Right renal pelvis (tissue), 4 donors: ENCODE measurements at places on chromosomes 7 and 10. TPM values are rescaled to one million over a fixed set of nuclear protein-coding genes. Genes with fewer than 3 reads are reported as not detected.

FAM24B gene
- polyA plus RNA-seq = 5.1 TPM

RNF148 gene
- not detected for polyA plus RNA-seq

FGFBP3 gene
- 3.9 TPM for polyA plus RNA-seq

GRID1 gene
- 2.1 TPM for polyA plus RNA-seq

H2BK1 gene
- polyA plus RNA-seq = not detected

ZYX gene
- polyA plus RNA-seq = 120 TPM

SPDYE9 gene
- 0.18 TPM for polyA plus RNA-seq

NACAD gene
- 9.6 TPM for polyA plus RNA-seq

FAM221A gene
- polyA plus RNA-seq = 17.1 TPM

CYREN gene
- polyA plus RNA-seq = 65.0 TPM

MAGI2 gene
- polyA plus RNA-seq = 37.9 TPM

COL26A1 gene
- polyA plus RNA-seq = 24.9 TPM

DYNC1I1 gene
- 0.57 TPM for polyA plus RNA-seq

METTL27 gene
- polyA plus RNA-seq = 10.8 TPM

DKK1 gene
- polyA plus RNA-seq = 51.3 TPM

UTF1 gene
- polyA plus RNA-seq = not detected

TFEC gene
- 25.6 TPM for polyA plus RNA-seq

RHOBTB1 gene
- polyA plus RNA-seq = 69.5 TPM

BRAF gene
- 23.3 TPM for polyA plus RNA-seq

MSMB gene
- not detected for polyA plus RNA-seq

ERVW-1 gene
- polyA plus RNA-seq = 1.1 TPM

GFRA1 gene
- polyA plus RNA-seq = 29.4 TPM

PDZD7 gene
- polyA plus RNA-seq = 2.1 TPM

SLC26A4 gene
- 3.2 TPM for polyA plus RNA-seq

MLXIPL gene
- 5.1 TPM for polyA plus RNA-seq

DDIT4 gene
- polyA plus RNA-seq = 88.8 TPM

SLC29A4 gene
- 22.3 TPM for polyA plus RNA-seq

ZNF239 gene
- 16.3 TPM for polyA plus RNA-seq

SFMBT2 gene
- 6.4 TPM for polyA plus RNA-seq

PYROXD2 gene
- 31.1 TPM for polyA plus RNA-seq

PRLHR gene
- not detected for polyA plus RNA-seq

SPDYE2B gene
- polyA plus RNA-seq = 0.32 TPM

XPNPEP1 gene
- polyA plus RNA-seq = 79.5 TPM

GPNMB gene
- polyA plus RNA-seq = 34.4 TPM

CUBN gene
- 190 TPM for polyA plus RNA-seq

C7orf33 gene
- not detected for polyA plus RNA-seq

GIMAP4 gene
- polyA plus RNA-seq = 23.8 TPM

FGFR2 gene
- polyA plus RNA-seq = 107 TPM

FLNC gene
- polyA plus RNA-seq = 14.2 TPM

OR2A1 gene
- 1.1 TPM for polyA plus RNA-seq

TRIL gene
- polyA plus RNA-seq = 67.7 TPM

NOS3 gene
- polyA plus RNA-seq = 9.3 TPM

STEAP1B gene
- polyA plus RNA-seq = 1.4 TPM

LIPN gene
- not detected for polyA plus RNA-seq

GPR22 gene
- 0.30 TPM for polyA plus RNA-seq

OPN4 gene
- polyA plus RNA-seq = not detected

TMEM213 gene
- polyA plus RNA-seq = 46.3 TPM

FAM170B gene
- polyA plus RNA-seq = not detected

CNTNAP2 gene
- polyA plus RNA-seq = 28.4 TPM
